ENCODE measurements at places on chromosomes 13 and 19.

- DNase-seq, result no peak
Measured at GRCh38 chr13:106243011-106243565, 292.4 kb downstream of the EFNB2 start.

DNA sequence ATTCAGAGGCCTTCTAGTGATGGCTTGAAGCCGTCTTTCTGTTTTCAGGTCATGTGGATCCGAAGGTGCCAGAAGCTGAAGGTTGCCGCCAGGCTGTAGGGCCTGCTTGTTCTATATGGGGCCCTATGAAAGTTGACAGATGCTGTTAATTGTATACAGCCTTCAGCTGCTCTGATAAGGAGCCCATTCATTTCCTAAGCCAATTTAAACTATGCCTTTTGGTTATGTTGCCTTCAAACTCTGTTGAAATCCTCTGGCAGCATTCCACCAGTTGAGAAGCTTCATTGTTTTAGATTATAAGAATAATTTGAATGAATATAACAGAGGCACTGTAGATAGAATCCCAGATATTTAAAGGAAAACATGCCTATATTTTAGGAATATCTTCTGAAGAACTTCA, 34.4 kb downstream of the RAP2A start:
- no peak for DNase-seq

- no peak for DNase-seq
Measured at GRCh38 chr19:42794765-42795164, 29.3 kb upstream of the PSG8 start.

GRCh38 chr19:29858000-29858596, 46.3 kb downstream of the CCNE1 start:
- DNase-seq, result no peak

DNA sequence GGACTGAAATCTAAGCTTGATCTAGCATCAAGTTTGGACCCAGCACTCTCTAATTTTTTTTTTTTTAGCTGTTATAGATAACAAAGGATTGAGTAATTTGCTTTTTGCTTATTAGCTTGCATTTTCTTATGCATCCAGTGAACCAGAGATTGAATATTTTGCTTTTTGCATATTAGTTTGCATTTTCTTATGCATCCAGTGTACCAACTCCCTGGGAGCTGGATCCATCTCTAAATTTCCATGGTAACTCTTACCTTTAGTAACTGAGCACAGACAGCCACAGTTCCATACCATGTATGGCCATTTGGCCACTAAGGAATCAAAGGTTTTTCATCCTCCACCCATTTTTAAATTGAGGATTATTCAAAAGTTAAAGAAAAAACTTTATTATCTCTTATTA, 8.7 kb upstream of the ZNF548 start:
- DNase-seq, result no peak

GRCh38 chr13:32170841-32171240, 139.3 kb downstream of the FRY start:
- no peak for DNase-seq

DNA sequence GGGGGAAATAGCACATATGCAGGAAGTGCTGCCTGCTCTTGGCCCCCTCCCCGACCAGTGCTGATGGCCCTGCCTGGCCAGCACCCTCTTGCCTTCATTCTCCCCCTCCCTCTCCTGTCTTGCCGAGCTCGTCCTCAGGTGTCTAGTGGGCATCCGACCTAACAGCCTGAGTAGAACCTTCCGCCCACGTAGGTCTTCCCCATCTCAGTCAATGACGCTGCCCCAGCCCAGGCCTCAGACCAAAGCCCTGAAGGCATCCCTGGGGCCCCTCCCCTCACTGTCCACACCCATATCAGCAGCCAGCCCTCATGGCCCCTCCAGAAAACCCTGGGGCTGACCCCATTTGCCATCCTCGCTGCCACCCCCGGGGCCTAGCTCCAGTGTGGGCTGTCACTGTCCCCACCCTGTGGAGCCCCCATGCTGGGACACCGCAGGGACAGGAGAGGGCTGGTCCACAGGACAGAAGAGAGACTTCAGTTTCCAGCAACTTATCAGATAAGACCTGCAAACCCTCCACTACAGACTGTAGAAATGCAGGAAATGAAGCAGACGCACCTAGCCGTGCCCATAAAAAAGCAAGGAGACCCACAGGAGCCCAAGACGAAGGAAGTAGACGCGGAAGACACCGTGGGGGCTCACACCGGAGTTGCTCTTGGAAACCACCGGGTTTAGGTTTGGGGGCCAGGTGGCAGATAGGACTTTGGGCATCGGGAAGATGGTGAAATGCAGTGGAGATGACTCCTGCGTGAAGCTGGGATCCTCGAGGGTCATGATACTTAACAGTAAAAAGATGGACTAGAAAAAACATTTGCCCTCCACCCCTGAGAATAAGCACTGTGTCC, 38.3 kb downstream of the AP1M1 start:
- no peak for DNase-seq

DNA sequence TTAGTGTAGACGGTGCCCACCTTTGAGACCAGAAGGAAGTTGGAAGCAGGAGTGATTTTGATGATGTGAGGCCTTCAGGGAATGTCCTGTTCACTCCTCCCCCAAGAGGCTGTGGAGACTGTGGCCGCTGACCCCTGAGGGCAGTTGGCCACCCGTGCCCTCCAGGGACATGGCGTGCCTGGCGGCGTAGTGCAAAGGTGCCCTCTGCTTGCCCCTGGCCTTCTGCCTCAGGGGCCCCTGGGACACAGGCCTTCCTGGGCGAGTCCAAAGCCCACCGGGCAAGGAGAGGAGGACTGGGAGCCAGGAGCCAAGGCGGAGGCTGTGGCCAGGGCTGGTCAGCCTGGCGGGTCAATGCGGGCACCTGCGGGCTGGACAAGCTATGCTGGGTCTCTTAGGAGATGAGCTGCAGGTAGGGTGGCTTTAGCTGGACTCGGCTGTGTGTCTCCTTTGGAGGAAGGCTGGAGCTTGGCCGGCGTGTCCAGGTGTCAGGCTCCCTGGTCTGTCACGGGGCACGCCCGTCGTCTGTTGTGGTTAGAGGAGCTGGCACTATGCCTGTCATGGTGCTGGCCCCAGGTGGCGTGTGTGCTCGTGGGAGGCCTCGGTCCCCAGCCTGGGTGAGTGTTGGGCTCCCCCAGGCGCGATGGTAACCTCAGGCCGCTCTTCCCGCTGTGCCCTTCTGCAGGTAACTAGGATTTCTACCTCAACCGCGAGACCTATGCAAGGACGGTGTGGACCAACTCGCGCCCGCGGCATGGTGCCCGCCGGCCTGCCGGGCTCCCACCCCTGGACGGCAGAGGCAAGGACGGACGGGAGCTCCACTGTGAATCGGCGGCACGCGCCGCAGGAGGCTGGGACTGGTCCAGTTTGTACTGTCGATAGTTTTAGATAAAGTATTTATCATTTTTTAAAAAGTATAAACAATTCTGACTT, 6.8 kb downstream of the PLEKHJ1 start:
- no peak for DNase-seq

- DNase-seq, result no peak
Measured at GRCh38 chr19:33767898-33768413, 28.7 kb upstream of the KCTD15 start.

GRCh38 chr13:102915393-102915930, 69.6 kb downstream of the ERCC5 start:
- no peak for DNase-seq

DNA sequence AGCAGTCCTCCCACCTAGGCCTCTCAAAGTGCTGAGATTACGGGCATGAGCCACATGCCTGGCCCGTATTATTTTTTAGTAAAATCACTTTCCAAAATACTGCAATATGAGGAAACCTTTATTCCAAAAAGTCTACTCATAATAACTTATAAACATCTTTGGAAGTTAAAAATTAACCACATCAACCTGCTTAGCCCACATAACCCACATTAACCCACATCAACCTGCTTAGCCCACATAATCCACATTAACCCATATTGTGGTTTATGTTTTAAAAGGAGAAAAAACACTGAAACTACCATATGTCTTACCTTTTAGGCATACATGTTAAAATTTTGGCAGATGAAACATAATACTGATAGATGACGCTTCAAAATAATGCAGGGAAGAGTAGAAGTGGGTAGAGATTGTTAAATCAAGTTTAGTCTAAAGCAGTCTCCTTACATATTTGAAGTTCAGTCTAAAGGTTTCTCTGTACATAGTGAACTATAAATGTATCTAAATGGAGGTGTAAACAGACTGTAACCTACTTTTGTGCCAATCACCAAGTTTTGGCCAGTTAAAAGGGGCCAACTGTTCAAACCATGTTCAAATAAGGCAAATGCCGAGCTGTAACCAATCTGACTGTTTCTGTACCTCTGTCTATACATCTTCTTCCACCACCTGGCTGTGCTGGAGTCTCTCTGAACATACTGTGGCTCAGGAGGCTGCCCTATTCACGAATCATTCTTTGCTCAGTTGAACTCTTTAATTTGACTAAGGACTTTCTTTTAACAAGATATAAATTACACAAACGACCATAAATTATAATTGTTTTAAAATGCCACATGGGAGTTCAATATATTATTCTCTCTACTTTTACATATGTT, 14.5 kb downstream of the KPNA3 start:
- no peak for DNase-seq

- no peak for DNase-seq
Measured at GRCh38 chr13:48902368-48902767, 73.3 kb upstream of the FNDC3A start.

GRCh38 chr19:42343344-42344110, 18.1 kb downstream of the MEGF8 start:
- no peak for DNase-seq

DNA sequence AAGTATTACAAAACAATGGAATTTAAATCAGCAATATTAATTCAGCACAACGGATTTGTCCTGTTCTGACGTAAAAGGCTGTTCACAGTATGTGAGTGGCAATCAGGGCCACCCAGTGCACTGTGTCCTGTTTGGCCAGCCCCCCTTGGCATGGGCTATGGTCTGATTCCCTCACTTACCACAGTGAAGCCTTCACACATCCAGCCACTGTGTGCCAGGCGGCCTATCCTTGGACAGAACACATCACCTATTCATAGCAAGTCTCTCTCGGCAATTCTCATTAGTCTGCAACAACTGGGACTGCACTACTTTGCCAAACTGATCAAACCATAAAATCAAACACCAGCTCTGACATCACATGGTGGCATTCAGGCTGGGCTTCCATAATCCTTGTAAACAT, 221.5 kb upstream of the TSHZ3 start:
- DNase-seq, result no peak

DNA sequence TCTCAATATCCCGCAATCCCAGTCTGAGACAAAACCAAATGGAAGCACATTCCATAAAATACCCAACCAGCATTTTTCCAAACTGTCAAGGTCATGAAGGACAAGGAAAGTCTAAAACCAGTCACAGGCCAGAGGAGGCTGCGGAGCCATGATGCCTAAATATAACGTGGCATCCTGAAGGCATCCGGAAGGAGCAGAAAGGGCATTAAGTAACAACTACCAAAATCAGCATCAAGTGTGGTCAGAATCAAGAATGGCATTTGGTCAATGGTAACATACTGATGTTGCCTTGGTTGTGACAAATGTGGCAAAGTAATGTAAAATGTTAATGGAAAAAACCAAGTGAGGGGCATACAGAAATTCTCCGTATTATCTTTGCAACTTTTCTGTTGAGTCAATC, 3.5 kb upstream of the ATF5 start:
- DNase-seq, result no peak

DNA sequence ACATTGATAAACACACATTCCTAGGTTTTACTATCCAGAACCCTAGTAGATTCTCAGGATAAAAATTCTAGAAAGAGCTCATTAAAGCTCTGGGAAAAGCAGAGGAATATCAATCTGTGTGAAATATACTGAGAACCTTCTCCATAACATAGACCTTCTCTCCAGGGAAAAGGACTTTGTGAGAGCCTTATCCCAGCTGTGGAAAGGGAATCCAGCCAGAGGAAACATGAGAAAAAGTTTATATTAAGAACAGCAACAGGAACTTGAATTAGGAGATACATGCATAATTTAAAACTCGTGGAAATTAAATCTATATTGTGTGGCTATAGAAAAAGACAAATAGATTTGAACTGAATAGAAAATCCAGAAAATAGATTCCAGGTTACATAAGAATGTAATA, 1639.9 kb downstream of the EFNB2 start:
- no peak for DNase-seq

- DNase-seq, result no peak
Measured at GRCh38 chr19:279231-279630, 12.0 kb downstream of the PLPP2 start.

- DNase-seq, result no peak
Measured at GRCh38 chr13:101489643-101490405, 37.3 kb downstream of the ITGBL1 start.

DNA sequence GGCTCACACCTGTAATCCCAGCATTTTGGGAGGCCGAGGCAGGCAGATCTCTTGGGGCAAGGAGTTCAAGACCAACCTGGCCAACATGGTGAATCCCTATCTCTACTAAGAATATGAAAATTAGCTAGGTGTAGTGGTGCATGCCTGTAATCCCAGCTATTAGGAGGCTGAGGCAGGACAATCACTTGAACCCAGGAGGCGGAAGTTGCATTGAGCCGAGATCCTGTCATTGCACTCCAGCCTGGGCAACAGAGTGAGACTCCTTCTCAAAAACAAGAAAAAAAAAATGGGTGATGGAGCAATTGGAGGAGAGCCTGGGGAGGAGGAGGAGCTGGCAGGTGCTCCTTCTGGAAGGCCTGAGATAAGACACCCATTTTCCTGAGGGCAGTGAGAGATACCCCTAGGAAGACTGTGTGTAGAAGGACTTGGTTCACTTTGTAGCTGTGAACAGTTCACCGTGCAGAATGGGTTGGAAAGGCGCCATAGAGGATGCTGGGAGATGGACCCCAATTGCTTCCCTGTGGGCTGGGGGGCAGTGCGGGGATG, 8.7 kb upstream of the CARM1 start:
- no peak for DNase-seq

- no peak for DNase-seq
Measured at GRCh38 chr19:2680808-2681207, 21.7 kb downstream of the GNG7 start.

DNA sequence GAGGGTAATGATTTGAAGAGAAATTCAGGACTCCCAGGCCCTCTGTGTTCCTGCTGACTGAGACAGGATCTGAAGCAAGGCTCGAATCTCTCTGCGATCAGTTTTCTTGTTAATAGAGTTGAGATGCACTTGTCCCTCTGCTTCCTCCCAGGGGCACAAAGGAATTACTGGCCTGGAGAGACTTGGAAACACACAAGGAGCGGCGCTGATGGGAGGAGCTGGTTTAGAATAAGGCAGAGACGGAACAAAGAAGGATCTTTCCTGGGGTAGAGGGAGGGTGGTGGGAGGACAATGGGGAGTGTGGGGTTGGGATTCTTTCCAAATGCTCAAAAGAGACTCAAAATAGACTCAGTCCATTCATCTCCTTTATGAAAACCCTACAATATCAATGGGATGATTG, 719.1 kb downstream of the UQCRFS1 start:
- no peak for DNase-seq
